ENCODE measurements at places on chromosomes 13 and 19.
A peak's percentile ranks its signal among the peaks of the same experiment; 100 is the strongest.

DNA sequence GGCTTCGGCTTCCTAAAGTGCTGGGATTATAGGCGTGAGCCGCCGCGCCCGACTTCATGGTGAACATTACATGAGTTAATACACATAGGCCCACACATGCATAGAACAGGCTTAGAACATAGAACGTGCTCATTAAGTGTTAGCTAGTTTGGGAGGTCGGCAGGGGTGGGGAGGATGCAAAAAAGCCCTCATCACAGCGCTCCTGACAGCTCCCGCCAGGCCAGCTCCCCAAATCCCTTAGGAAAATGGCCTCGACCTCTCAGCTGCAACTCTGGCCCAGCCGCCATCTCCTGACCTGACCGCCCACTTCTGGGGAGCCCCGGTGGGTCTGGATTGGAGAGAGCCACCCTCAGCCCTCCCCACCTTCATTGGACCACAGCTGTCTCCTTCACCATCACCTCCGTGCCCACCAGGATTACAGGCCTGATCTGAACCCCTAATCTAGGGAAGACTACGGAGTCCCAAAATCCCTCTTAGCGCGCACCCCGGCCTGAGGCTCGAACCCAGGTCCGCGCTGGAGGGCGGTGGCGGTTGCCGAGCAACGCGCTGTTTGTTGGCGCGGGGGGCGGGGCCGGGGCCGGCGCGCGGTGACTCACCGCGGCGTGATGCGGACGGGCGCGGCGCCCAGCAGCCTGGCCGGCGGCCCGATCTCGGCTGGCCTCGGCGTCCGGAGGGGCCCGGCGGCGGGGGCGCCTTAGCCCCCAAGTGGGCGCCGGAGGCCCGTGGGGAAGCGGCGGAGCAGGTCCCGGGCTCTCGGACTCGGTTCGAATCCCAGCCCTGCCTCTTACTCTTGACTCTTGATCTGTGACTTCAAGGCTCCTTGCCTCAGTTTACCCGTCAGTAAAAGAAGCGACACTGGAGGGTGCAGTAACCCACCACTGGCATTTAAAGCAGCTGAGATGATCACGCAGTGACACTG lies 26.7 kb upstream of the NANOS3 start:
- no peak for DNase-seq

DNA sequence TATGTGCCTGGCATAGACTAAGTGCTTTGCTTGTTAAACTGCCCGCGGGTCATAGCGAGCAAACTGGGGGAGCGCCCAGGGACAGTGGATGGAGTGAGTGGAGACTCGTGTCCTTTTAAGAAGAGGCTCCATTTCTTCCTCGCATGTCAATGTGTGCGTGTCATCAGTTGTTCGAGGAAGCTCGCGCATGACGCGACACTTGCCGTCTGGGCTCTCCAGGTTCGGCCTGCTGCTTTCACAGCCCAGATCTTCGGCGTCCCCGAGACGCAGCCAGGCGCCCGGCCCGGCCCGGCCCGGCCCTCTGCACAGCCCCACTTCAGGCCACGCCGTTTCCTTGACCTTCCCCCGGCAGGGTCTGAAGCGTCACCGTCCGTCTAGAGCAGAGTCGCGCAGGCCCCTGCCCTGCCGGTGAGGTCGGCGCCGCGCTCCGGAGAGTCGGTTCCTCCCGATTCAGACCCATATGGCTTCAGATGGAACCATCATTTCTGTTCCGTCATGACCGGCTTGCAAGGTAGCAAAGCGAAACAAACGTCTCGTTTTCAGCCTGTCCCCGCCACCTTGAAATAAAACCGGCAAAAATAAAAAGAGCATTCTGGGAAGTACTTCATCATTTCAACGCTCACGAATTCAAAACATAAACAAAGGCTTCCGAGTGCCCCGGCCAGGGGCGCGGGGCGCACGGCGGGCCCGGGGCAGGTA lies 599 bp upstream of the ARHGEF7 start:
- no peak for DNase-seq

GRCh38 chr19:9528757-9529336 lies 9.6 kb downstream of the ZNF426 start:
- DNase-seq: no peak

GRCh38 chr13:113620036-113620796 lies 35.7 kb downstream of the TFDP1 start:
- DNase-seq: no peak

GRCh38 chr19:44689290-44690130 lies 9.4 kb upstream of the CEACAM16 start:
- peak; percentile 30 for DNase-seq

Measured in GM12864 (cell line).